GM23248 (cell line): ENCODE measurements at places on chromosomes 7 and 10. TPM values are rescaled to one million over a fixed set of nuclear protein-coding genes. Genes with fewer than 3 reads are reported as not detected.

WNT2 gene
- 1.3 and 11.4 TPM in 2 replicates for total RNA-seq

GRCh38 chr10:132753596-132753995, 32.4 kb downstream of the NKX6-2 start:
- no peak for DNase-seq

GRCh38 chr7:2044883-2045471, 187.8 kb downstream of the MAD1L1 start:
- DNase-seq: no peak

GRCh38 chr7:44307301-44307900, 18.0 kb downstream of the CAMK2B start:
- peak; percentile 63 for DNase-seq

DNA sequence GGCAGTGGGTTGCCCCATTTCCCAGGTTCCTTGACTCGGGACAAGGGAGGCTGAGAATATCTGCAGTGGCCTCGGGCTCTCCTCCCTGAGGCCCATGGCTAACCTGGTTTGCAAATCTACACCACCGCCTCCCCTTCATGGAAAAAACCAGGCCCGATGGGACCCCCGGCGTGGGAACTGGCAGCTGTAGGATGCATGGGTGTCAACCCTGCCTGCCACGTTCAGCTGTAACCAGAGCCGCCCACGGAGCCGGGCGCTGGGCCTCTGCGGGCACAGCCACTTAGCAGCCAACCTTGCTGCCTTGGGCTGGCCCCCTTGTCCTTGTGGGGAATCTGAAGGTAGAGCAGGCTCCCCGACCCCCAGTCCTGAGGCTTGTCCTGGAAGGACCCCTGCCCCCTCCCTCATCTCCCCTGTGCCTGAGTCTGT, 1.6 kb downstream of the PWWP2B start:
- no peak for DNase-seq

- peak; percentile 43 for DNase-seq
These were observed 1.5 kb downstream of the KLHL7 start for GRCh38 chr7:23106823-23107663.

GRCh38 chr7:25951414-25952260, 200.4 kb upstream of the NFE2L3 start:
- peak; percentile 49 for DNase-seq

DNA sequence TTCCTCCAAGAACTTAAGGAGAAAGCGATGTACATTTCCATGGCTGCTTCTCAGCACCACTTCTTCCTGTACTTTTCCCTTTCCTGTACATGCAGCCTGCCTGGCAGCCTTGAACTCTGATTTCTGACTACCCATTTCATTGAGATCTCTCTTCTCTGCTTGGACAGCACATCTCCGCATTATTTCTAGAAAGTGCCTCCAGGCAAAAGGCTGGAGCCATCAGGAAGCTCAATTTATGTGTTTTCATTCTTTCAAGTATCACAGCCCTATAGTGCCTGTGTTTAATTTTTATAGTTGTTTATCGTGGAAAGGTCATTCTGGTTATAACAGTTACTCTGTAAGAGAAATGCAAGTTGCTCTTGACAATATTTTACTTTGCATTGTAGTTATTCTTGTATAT, 688.0 kb upstream of the ANKRD30A start:
- no peak for DNase-seq

DNA sequence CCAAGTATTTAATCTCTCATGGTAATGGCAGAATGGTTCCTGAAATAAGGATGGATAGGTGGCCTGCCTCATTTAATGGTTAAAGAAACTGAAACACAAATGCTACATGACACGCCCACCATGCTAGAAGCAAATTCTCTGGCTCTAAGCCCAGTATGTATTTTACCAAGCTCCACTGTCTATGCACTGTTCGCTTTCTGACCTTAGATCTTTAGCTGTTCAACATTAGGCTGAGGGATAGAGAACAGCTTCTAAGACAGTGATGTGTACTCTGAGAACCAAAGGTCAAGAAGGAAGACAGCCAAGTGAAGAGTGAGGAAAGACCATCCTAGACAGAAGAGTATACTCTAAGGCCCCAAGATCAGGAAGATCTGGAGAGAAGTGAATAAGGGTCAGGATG, 26.6 kb downstream of the FAM3C start:
- peak; percentile 8 for DNase-seq
